ENCODE measurements at places on chromosomes 12 and 14.
A peak's percentile ranks its signal among the peaks of the same experiment; 100 is the strongest.

DNA sequence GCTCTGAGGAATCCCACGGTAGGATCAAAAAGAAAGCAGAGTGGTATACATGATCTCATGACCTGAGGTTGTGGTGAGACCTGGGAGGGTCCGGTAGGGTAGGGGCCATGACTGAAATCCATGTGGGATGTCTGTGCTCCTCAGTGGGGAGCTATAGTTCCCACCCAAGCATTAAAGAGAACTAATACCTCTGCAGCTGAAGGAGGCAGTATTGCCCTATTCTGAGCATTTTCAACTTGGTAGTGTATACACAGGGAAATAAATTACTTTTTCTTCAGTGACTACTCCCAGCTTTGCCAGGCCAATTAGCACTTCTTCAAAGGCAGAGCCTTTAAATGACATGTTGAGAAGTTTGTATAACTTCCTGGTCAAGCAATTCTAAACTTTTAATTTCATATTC, 613.8 kb downstream of the KCNH5 start:
- no peak for DNase-seq

DNA sequence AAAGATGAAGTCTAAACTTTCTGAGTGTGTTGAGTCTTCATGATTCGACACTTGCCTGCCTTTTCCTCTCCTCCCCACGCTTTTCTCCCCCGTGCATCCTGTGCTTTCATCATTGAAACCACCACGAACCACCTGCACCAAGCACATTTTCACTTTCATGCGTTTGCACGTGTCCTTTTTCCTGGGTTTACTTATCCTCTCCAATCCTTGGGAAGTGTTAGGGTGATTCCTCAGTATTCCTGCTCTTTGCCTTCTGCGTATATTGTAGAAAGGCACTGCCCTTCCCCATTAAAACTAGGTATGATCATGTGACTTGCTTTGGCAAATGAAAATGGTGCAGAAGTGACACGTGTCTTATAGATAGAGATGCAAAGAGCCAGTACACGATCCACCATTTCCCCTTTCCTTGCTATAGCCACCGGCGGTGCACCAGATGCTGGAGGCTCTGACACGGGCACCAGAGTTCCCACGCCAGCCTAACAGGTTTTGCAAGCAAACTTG, 106.6 kb downstream of the BRMS1L start:
- no peak for DNase-seq

DNA sequence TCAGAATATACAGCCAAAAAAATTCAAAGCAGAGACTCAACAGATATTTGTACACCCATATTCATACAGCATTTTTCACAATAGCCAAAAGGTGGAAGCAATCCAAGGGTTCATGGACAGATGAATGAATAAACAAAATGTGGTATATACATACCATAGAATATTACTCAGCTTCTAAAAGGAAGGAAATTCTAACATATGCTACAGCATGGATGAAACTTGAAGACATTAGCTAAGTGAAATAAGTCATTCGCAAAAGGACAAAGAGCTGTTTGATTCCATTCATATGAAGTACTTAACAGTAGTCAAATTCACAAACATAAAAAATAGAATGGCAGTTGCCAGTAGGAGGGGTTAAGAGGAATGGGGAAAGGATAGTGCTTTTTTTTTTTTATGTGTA, 91.8 kb upstream of the ARID2 start:
- no peak for DNase-seq

DNA sequence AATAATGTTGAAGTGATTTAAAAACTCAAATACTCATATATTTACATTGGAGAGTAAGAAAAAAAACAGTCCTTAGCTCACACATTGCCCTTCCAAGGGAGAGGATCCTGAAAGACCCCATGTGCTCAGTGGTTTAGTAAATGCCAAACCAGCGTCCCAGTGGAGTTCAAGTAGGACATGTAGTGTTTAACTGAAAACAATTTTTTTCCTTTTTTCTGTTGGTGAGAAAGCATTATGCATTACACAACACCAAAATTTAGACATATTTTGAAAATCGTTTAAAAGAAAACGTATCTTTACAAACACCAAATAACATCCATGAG, 33.6 kb downstream of the UBR7 start:
- DNase-seq, result no peak

DNA sequence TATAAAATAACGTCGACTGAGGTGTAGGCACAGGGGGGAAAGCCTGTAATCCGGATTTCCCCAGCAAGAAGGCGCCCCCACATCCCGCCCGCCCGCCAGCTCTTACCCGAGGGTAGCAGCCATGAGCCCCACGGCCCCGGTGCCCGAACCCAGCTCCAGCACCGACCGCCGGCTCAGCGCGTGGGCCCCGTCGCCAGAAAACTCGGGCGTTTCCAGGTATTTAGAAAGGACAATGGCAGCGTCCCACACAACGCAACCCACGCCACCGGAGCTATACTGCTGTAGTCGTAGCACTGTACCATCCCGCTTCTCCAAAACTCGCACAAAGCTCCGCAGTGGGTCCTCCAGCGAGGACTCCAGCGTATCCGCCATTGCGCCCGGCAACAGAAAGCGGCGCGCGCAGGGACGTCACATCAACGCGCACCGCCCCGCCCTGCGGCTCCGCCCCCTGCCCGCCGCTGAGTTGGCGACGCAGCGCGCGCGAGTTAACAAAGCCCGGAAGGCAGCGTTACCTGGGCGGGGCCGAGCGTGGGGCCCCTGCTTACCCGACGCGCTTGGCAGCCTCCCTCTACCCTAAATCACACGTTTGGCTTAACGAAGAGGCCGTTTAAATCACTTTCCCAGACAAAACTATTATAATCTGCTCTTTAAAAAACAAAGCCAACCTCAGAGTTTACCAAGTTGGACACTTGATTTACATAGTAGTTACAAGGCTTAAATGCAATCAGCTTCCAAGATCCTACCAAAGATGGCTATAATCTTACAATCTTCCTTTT, at the start of gene VCPKMT:
Gene VCPKMT (minus strand): TSS at position 392 of the 776 bp plus-strand sequence. CDS start 20 bp downstream, at position 372.
- DNase-seq, result peak; percentile 77

- no peak for DNase-seq
Measured at GRCh38 chr12:63155375-63155774, 4.4 kb upstream of the AVPR1A start.

GRCh38 chr12:62728741-62729140, 206.2 kb downstream of the PPM1H start:
- DNase-seq, result no peak

GRCh38 chr12:51910168-51910567, 2.9 kb downstream of the ACVRL1 start:
- no peak for DNase-seq

GRCh38 chr14:54462048-54462447, 20.9 kb upstream of the CNIH1 start:
- no peak for DNase-seq

DNA sequence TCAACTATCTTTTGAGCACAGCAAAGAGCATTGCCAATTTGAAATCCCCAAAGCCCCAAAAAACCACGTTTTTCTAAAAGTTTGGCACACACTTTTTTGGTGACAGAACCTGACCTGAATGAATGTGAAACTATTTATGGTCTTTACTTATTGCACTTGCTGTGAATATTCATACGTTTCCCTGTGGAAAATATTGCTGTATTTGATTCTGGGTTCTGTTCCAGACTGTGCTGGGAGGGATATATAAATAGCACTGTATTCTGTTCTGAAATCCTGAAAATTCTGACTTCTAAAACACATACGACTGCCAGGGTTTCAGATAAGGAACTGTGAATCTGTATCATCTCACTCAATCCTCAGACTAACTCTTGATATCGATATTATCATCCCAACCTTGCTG, 35.1 kb downstream of the NR1H4 start:
- no peak for DNase-seq

GRCh38 chr12:75579552-75579951, 68.1 kb upstream of the KRR1 start:
- no peak for DNase-seq
